ENCODE measurements at places on chromosomes 2 and 18.

DNA sequence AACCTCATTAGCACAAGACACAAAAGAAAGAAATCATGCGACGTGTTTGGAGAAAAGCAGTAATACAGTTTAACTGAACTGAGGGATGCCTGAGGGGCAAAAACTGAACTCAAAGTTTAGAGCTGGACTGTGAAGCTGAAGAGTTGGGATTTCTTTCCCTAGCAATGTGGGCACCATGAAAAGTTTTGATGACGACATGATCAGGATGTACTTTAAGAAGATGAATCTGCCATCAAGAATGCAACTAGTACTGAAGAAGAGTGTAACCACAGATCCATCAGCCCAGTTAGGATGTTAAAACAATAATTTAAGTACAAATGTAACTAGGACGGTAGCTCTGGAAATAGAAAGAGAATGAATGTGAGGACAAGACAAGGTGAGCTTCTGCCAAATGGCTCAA lies 196.2 kb downstream of the VWC2L start:
- no peak for DNase-seq

GRCh38 chr2:172231508-172231907 lies 128.8 kb upstream of the DLX2 start:
- no peak for DNase-seq

GRCh38 chr18:21538230-21538629 lies 62.3 kb downstream of the ESCO1 start:
- no peak for DNase-seq

DNA sequence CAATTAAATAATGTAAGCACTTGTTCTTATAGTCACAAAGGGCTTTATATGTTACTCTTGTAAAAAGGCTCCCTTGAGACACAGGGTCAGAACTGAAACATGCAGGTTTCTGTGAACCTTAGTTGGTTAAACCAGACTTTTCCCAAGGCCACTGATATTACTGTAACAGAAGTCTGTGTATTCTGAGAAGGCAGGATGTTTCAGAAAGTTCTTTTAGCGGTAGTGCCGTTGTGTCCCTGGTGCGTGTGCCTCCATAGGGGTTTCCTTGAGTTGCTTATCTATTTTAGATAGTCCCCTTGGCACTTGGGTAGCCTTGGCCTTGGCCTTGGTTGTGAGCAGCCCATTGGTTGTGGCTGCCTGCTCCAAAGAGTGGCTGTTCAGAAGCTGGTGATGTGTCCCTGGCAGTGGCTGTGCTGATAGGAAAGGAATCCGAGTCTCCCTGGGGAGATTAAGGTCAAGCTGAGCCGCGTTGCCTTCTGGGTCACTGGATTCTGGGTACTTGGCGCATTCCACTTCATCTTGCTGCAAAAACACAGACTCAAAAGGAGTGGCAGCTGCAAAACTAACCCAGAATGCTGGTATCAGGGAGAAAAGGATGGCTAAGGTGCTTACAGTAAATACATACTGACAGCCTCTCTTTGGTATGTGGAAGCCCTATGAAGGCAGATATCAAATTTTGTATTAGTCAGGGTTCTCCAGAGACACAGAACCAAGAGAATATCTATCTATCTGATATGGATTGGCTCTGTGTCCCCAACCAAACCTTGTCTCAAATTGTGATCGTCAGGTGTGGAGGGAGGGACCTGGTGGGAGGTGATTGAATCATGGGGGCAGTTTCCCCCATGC lies 69.7 kb downstream of the FHOD3 start:
- DNase-seq, result no peak

DNA sequence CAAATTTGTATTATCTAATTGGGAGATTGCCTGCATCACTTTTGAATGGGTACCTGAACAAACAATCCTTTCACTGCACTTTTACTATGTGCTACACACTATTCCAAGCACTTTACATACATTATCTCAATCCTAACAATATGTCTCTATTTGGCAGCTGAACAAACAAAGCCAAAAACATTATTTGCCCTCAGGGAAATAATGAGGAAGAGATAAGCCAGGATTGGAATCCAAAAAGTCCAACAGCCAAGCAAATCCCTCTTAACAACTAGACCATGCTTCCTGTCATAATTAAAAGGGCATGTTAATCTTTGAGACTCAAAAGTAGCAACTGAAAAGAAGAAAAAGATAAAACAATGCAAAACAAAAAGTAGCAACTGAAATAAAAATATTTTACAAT lies 32.1 kb downstream of the RPRD1A start:
- DNase-seq, result no peak

GRCh38 chr2:12641441-12641840 lies 75.3 kb upstream of the TRIB2 start:
- DNase-seq, result no peak

DNA sequence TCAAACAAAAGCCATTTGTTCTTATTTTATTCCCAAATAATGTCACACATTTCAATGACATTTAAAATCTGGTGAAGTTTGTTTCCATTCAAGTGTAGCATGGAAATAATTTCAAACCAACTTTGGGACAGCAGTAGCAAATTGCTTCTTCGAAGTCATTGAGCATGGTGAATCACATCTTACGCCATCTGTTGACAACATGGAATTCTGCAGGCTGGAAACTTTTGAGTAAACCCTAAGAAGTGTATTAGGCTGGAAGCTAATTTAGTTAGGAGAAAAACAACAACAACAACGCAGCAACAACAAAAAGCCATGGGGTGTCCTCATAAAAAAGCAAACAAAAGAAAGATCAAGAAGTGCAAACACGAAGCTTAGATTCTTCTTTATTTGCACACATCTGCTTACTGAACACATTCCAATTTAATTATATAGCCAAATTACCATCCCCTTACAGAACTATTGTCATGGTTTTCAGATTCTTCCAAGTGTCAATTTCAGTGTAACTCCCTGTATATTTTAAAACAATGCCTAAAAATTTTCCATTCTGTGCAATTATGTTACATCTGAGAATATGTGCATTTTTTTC lies 659.0 kb upstream of the CDH7 start:
- DNase-seq, result no peak

GRCh38 chr2:238642973-238643372 lies 204.9 kb upstream of the TWIST2 start:
- DNase-seq, result no peak

- DNase-seq, result no peak
Measured at GRCh38 chr2:161956738-161957137, 117.3 kb downstream of the DPP4 start.

DNA sequence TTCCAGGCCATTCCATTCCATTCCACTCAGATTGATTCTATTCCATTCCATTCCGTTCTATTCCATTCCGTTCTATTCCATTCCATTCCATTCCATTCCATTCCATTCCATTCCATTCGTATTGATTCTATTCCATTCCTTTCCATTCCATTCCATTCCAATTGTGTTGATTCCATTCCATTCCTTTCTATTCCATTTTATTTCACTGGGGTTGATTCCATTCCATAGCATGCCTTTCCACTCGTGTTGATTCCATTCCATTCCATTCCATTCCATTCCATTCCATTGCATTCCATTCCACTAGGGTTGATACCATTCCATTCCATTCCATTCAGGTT lies 1142.3 kb downstream of the RPIA start:
- DNase-seq, result no peak

GRCh38 chr2:230871361-230872150 lies 6.8 kb downstream of the ITM2C start:
- no peak for DNase-seq

GRCh38 chr2:152466980-152467676 lies 132.2 kb downstream of the FMNL2 start:
- DNase-seq, result no peak

DNA sequence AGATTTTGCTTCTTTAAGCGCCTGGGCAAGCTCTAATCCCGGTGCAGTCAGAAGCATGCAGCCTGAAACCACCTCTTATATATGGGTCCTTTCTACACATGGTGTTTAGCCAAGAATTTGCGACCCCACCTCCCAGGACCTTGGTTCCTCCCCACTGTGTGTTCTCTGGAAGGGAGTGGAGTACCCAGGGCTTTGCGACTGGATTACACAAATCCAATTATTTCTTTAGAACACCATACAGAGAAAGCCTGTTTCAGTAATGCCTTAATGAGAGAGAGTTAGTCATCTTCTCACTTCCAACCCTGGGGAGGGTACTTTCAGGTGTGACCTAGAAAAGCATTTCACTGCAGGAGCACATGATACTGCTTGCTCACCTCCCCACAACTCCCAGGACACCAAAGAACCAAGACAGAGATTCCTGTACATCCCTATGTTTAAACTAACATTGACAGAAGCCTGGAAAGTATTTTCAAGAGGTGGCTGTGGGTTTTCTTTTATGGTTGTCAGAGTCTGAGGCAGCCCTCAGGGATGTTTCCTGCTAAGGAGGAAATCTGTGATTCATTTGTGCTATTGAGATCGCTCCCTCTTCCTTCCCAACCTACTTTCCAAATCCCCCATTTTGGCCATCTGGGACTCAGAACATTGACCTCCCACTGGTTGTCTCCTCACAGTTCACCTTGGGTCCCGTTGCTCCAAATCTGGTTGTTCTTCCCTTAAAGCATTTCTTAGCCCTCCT lies at the start of gene CAPN14:
Gene CAPN14 (minus strand): TSS at position 51 of the 736 bp plus-strand sequence. CDS start 12,068 bp downstream, outside the sequence.
- DNase-seq, result no peak

- no peak for DNase-seq
Measured at GRCh38 chr2:222878877-222879603, 18.2 kb downstream of the ACSL3 start.

DNA sequence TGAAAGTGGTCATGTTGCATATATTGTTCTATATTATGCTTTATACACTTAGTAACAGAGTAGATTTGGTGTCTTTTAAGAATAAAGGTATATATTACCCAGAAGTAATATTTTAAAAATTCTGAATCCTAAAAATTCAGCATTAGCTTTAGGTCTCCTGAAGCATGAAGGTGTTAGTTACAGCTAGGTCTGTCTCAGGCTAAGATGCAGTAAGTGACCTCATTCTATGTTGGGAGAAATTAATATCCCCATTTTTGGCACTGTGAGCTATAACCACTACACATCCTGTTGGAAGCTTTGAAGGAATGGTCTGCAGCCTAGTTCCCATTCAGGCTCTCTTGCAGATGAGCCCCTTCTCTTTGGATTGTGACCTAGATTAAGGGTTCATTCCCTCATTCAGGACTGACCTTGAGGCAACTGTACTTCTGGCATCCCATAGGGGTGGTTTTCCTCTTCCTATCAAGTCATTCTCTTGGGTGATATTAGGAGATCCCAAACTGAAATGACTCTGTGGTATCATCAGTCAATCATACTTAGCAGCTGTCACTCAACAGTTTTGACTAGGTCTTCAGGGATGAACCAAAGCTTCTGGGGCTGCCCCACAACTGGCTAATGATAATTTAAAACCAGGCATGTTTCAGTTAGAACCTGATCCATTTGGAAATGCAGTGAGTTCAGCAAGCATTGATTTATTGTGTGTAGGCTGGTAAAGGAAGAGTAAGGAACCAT lies 117.7 kb downstream of the GPD2 start:
- DNase-seq, result no peak

DNA sequence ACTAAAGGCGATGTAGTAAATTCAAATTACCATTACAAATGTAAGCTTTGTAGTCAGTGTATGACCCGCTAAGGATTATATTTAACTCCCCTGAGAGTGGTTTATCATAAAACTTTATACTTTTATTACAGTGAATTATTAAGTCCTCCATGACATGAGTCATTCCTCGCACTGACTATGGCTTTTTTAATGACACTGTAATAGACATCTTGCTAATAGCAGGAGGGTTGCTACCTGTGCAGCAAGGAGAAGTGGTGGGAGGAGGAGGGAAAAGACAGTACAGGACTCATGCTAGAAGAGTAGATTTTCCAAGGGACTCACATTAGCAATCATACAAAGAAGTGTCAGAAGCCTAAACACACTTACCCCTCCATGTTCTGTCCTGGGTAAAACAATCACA lies 556.1 kb downstream of the BCL11A start:
- DNase-seq, result no peak

DNA sequence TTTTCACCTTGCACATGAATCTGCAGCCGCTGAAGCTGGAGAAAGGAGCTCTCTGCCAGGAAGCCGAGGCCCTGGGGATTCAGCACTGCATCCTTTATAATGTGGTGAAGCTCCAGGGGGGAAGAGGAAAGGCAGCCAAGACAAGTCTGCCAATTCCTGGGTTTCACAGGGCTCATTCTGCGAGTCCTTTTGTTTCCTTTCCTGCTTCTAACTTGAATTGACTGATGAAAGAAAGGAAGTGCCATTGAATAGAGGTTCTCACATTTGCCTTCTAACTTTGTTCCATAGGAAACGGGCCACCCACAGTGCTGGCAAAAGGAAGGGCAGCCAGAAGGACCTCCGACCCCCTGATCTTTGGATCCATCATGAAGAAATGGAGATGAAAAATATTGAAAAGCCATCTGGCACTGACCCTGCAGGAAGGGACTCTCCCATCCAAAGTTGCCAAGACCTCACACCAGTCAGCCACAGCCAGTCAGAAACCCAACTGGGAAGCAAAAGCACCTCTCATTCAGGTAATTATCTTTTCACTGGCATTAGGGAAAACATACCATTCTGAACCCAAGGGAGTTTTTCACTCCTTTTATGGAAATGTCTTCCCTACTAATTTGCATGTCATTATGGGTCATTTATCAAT lies 765.4 kb downstream of the MBD2 start:
- DNase-seq, result no peak

DNA sequence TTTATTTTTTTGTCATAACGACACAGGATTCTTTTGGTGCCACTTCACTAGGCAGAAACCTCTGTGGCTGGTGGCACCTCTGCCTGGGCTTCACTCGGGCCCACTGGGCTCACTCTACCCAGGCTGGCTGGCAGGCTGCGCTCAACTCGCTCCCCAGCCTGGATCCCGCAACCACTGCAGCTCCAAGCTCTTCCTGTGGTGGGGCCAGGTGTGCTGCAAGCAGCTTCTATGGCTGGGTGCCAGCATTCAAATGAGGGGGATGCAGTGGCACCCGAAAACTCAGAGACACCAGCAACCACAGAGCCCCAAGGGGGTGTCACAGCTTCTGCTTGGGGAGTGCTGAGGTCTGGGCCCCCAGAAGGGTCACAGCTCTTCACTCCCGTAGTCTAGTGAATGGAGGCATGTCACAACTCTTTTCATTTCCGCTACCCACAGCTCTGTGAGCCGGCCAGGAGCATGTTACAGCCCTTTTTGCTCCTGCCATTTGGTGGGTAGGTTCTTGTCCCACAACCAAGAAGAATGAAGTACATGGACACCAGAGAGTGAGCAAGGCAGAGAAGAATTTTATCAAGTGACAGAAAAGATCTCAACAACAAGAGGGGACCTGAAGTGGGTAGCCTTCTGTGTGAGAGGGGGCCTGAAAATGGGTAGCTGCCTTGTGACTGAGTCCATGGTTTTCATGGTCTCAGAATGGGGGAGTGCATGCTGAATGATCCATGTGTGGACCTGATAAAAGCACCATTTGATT lies 170.1 kb downstream of the UBR3 start:
- DNase-seq, result no peak

DNA sequence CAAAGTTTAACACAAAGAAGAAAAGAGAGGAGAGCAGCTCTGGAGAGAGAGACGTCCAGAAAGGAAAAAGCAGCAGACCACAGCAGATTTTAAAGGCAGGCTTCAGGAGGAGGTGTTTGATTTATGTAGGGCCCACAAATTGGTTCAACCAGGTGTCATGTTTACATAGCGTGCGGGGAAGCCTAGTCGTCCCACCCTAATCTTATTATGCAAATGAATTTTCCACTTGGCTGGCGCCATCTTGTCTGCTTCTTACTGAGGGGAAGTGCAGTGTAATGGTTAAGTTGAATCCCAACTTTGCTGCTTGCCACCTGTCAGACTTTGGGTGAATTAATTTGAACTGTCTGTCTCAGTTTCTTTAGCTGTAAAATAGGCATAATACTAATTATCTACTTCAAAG lies 282.4 kb upstream of the CYRIA start:
- DNase-seq, result no peak
